Type B pancreatic cell (in vitro differentiated cells): ENCODE measurements at places on chromosomes 1 and 21. TPM values are rescaled to one million over a fixed set of nuclear protein-coding genes. Genes with fewer than 3 reads are reported as not detected.

GRCh38 chr1:103198076-103198475 is 89.8 kb upstream of the COL11A1 start:
- no peak for DNase-seq
- H3K4me1 ChIP-seq, result no peaks in the 10 kb centered on the region
- no peak overlapping the region for H3K4me3 ChIP-seq
- no peak overlapping the region for H3K27ac ChIP-seq
- no peaks in the 10 kb centered on the region for H3K36me3 ChIP-seq

DNA sequence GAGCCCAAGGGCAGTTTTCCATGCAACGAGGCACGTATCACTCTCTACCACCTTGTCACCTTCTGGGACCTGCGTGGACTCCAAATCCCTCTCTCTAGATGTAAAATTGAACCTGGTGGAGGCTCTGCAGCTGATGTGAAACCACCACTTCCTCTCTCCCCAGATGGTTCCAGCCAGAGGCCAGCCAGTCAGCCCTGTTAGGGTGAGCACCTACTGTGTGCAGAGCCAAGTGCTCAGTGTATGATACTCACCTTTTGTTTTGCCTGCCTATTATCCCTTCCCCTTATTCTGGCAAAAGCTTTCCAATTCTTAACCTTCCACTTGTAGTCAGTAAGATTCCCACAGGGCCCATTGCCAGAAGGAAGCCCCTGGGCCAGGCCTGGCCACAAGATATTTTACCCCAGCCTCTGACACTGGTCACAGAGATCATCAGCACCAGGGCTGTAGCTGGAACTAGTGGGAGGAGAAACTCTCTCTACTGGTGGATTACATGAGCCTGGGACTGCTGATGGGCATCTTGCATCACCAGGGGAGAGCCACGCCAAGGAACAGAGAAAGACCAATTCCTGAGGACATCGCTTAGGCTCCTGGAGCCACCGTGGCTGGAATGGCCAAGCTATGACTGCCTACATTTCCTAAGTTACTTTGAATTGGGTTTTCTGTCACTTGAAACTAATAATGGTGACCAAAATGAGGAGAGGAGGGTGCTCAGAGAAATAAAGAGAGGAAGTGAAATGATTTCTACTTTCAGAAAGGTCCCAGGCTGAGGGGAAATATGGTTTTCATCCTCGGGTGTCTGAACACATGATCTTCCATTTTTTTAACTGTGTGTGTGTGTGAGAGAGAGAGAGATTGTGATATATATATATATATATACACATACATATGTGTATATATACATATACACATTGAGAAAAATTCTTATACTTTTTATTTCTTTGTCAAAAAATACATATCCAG is 26.6 kb upstream of the RD3 start:
- H3K27me3 ChIP-seq, result peaks cover 3% of the 10 kb centered on the region
- no peak overlapping the region for H3K4me3 ChIP-seq
- no peak overlapping the region for H3K27ac ChIP-seq
- no peak for DNase-seq
- H3K36me3 ChIP-seq, result no peaks in the 10 kb centered on the region

DNA sequence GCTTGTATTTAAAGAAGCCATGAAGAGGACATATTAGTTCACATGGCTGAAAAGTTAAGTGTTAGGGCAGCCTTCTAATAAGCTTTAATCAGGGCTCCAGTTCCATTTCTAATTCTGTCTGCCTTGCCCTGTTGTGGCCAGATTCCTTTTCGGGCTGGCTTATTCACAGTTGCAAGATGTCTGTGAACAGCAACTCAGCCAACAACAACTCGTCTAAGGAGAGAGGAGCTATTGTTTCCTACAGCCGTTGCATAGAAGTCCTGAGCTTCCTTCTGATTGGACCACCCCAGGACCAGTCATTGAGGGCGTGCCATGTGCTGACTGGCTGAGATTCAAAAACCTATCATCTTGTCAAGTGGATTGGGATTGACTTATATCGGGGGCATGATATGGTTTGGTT is 18.6 kb upstream of the COQ8A start:
- H3K4me1 ChIP-seq, result no peaks in the 10 kb centered on the region
- H3K4me3 ChIP-seq, result no peak overlapping the region
- H3K27me3 ChIP-seq, result no peaks in the 10 kb centered on the region
- DNase-seq, result no peak

- DNase-seq, result no peak
- H3K4me3 ChIP-seq, result peak overlapping the region; percentile 78
- no peak overlapping the region for H3K27ac ChIP-seq
- H3K36me3 ChIP-seq, result peaks cover 11% of the 10 kb centered on the region
- H3K27me3 ChIP-seq, result peaks cover 100% of the 10 kb centered on the region
- H3K4me1 ChIP-seq, result peaks cover 4% of the 10 kb centered on the region
These were observed 9.0 kb downstream of the TBX15 start for GRCh38 chr1:118978914-118979701.

DNA sequence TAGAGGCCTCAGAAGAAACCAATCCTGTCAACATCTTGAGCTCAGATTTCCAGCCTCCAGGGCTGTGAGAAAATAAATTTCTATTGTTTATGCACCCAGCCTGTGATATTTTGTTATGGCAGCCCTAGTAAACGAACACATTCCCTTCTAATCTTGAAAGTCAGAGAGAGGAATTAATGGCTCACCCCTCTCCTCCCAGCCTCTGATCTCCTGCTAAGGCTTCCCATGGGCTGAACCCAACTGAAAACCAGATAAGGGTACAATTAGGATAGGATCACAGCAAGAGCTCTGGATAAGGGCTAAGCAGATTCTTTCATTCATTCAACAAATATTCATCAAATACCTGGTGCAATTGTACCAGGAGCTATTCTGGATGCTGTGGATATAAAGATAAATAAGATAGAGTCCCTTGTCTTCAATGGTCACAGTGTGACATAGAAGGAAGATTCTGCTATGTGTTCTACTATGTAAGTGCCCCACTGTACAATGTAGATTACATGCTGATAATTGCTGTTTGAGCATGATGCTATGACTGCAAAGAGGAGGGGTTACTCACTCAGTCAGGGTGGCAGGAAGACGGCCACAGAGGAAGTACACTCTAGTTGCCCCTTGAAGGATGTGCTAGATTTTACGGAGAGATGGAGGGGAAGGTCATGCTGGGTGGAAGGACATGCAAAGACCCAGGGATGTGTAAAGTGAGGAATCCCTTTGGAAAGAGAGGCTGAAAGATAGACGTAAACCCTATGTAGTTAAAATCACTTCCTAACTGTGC is 203.3 kb upstream of the JUN start:
- H3K27me3 ChIP-seq, result no peaks in the 10 kb centered on the region
- peaks cover 17% of the 10 kb centered on the region for H3K4me1 ChIP-seq
- DNase-seq, result no peak
- no peak overlapping the region for H3K27ac ChIP-seq
- H3K4me3 ChIP-seq, result no peak overlapping the region
- H3K36me3 ChIP-seq, result no peaks in the 10 kb centered on the region

GRCh38 chr1:3015269-3015635 is 6.0 kb upstream of the ACTRT2 start:
- H3K4me1 ChIP-seq, result peaks cover 4% of the 10 kb centered on the region
- DNase-seq, result no peak
- no peak overlapping the region for H3K4me3 ChIP-seq
- H3K36me3 ChIP-seq, result no peaks in the 10 kb centered on the region
- peaks cover 13% of the 10 kb centered on the region for H3K27me3 ChIP-seq

DNA sequence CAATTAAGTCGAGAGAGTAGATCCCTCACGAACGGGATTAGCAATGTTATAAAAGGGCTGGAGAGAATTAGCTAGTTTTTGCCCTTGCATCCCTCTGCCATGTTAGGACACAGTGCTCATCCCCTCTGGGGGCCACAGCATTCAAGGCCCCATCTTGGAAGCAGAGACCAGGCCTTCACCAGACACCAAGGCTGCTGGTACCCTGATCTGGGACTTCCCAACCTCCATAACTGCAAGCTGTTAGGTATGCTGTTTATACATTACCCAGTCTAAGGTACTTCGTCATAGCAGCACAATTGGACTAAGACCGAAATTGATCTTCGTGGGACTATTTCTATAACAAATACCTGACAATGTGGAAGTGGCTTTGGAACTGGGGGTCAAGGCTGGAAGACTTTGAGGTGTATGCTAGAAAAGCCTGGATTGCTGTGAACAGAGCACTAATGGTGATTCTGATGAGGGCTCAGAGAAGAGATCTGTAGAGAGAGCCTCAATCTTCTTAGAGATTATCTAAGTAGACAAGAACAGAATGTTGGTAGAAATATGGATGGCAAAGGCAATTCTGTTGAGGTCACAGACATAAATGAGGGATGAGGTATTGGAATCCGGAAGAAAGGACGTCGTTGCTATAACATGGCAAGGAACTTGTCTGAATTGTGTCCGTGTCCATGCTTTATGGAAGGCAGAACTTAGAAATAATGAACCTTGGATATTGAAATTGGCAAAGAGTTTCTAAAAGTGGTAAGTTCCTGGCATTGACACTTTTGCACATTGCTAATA is 83.8 kb upstream of the KIF26B start:
- H3K27me3 ChIP-seq, result no peaks in the 10 kb centered on the region
- no peak for DNase-seq
- no peak overlapping the region for H3K4me3 ChIP-seq
- H3K4me1 ChIP-seq, result no peaks in the 10 kb centered on the region
- H3K27ac ChIP-seq, result no peak overlapping the region

GRCh38 chr1:212002536-212002935 is 32.8 kb downstream of the INTS7 start:
- H3K4me3 ChIP-seq, result no peak overlapping the region
- H3K36me3 ChIP-seq, result peaks cover 7% of the 10 kb centered on the region
- H3K4me1 ChIP-seq, result no peaks in the 10 kb centered on the region
- no peaks in the 10 kb centered on the region for H3K27me3 ChIP-seq
- no peak overlapping the region for H3K27ac ChIP-seq

DNA sequence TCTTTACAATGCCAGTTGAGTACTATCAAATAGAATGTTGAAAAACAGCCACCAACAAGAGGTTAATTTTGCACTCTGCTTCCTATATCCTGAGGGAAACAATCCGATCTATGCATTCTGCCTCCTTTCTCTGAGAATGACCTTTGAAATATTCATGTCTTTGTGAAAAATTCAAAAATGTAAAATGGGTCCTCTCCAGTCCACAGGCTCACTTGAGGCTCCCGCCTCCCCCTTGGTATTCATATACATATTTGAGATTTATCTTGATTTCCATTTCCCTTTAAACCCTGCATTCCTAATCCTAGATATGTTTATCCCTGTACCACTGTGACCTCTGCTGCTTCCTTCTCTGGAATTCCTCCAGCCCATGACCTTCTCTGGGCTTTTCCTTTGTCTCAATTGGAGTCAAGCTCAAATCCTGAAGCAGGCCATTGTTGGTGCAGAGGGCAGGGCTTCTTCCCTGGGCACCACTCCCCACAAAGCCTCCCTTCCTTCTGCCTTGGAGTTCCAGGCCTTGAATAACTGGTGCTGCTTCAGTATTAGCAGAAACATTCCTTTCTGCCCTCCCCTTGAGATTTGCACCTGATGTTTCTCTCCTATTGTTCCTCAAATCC is 296.8 kb downstream of the PBX1 start:
- H3K4me1 ChIP-seq, result peaks cover 29% of the 10 kb centered on the region
- no peak for DNase-seq
- H3K4me3 ChIP-seq, result no peak overlapping the region
- no peaks in the 10 kb centered on the region for H3K27me3 ChIP-seq
- H3K27ac ChIP-seq, result peak overlapping the region; percentile 63
- peaks cover 9% of the 10 kb centered on the region for H3K36me3 ChIP-seq

DIRAS3 gene
- 3.0 and 4.4 TPM in 2 replicates for total RNA-seq

CYP4A22 gene
- not detected in 2 replicates for total RNA-seq

AADACL4 gene
- not detected in 2 replicates for total RNA-seq

GJA8 gene
- total RNA-seq, result not detected in 2 replicates

MPL gene
- not detected in 2 replicates for total RNA-seq

PGLYRP4 gene
- total RNA-seq, result 4.4 and 5.9 TPM in 2 replicates
